ENCODE measurements at places on chromosomes 12 and 14.

DNA sequence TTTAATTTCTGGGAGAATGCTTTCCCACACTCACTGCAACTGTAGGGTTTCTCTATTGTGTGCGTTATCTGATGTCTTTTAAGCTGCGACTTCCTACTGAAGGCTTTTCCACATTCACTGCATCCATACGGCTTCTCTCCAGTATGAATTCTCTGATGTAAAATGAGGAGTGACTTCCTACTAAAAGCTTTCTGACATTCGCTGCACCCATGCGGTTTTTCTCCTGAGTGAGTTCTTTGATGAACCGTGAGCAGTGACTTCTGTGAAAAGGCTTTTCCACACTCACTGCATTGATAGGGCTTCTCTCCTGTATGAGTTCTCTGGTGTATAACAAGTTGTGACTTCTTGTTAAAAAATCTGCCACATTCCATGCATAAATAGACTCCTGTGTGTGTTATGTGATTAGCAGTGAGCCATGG lies 29.7 kb downstream of the ZNF605 start:
- DNase-seq: no peak

DNA sequence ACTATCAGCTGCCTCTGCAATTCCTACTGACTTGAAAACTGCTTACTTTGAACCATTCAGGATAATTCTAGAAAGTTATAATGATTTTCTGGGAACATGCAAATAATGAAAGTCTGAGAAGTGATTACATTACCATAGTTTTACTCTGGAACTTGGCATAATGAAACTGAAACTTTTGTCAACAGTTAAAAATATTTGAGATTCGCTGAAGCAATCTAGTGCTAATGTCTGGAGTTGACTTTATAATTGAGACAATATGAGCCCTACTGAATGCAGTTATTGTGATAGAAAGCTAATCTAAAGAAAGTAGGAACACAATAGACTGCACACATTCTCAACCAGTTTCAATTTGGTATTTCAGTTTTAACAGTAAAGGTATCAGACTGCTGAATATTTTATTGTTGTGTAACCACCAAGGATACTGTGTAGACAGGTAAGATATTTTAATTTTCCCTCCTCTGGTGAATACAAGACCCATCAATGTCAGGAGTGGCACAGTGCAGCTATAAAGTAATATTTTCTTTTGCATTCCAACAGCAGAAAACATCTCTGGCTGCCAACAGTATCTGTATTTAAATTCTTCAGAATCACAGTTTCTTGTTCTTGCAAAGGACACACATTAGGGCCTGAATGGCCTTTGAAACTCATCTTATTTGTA lies 483.5 kb downstream of the ATP23 start:
- no peak for DNase-seq

DNA sequence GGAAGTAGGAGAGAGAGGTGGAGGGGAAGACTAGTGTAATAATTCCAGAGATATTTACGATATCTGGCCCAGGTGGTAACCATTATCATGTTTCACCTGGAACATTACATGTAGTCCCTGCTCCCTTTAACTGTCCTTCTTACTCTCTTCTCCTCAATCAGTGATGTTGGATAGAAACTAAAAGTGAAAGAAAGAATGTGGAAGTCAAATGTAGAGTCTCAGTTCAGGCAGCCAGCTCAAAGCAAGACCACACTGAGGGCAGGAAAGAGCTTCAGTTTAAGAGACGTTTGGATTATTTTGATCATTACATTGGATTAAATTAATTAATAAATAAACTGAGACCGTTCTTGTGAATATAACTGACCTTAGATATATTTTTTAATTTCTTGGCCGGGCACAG lies 594.4 kb downstream of the FLRT2 start:
- DNase-seq: no peak

DNA sequence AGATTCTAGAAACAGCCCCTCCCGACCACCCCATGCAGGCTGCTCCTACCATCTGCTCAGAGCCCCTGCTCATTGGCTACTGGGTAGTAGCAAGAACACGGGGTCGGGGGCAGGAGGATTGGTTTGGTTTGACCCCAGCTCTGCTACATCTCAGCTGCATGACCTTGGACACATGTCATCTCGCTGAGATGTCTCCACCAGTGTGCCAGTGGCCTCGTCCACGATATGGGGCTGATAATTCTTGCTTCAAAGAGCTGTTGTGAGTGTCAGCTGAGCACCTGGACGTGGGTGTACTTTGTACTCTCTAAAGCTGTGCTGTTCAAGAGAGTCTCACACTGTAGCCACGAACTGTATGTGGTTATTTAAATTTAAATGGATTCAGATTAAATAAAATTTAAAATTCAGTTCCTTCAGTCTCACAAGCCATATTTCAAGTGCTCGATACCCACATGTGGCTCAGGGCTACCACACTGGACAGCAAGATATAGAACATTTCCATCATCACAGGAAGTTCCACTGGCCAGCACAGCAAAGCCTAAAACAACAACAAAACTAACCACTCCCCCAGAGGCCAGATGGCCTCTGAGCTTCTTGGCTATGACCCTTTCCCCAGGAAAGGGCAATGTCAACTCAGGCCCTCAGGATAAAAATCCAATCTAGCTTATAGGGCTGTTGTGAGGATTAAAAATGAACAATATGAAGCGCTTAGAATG lies 18.6 kb downstream of the LTBP2 start:
- DNase-seq: no peak

DNA sequence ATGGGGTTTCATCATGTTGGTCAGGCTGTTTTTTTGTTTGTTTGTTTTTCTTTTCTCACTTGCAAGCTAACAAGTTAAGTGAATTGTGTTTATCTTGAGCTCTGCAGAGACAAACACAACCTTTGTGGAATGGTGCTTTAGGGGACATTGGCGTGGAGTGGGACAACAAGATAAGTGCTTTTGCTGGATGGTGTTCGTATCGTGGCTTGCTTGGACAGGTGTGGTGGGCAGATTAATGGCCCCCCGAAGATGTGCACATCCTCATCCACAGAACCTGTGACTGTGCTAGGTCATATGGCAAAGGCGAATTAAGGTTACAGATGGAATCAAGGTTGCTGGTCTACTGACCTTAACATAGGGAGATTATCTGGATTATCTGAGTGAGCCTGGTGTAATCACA lies 7.0 kb downstream of the MLXIP start:
- DNase-seq: no peak

GRCh38 chr12:126512916-126513913 lies 1448.0 kb downstream of the AACS start:
- no peak for DNase-seq

DNA sequence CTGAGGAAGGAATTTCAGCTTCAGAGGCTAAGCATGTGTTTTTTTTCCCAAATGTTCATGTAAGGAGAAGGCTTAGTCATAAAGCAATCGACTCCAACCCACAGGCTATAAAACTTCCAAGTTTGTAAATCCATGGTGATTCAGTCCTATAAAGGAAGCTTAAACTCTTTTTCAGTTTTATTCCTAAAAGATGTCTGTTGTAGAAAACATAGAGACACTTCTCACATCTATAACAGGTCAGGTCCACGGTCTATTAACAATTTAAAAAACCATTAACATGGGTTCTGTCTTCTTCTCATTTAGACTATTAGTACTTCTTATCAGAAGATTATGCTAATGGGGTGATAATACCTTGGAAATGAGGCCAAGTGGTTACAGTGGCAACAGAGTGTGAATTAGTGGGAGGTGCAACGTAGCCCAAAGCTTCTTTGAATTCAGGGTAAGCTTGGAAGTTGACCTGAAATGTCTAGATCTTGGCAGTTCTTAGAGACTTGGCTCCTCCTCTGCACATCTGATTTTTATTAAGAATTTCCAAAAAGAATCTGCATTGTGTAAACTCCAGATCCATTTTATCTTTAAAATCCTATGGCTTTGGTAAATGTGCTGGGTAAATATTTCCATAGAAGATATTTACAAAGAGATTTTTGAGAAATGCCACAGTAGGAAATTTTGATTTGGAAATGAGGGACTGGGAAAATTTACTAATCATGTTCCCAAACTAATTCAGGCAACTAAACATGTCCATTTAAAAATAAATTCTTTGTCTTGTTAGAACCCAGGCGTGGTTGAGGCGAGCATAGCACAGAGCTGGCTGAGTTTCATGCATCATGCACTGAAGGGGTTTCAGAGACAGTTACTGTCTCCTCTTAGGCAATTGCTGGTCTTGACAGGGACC lies 86.4 kb downstream of the EML1 start:
- no peak for DNase-seq

DNA sequence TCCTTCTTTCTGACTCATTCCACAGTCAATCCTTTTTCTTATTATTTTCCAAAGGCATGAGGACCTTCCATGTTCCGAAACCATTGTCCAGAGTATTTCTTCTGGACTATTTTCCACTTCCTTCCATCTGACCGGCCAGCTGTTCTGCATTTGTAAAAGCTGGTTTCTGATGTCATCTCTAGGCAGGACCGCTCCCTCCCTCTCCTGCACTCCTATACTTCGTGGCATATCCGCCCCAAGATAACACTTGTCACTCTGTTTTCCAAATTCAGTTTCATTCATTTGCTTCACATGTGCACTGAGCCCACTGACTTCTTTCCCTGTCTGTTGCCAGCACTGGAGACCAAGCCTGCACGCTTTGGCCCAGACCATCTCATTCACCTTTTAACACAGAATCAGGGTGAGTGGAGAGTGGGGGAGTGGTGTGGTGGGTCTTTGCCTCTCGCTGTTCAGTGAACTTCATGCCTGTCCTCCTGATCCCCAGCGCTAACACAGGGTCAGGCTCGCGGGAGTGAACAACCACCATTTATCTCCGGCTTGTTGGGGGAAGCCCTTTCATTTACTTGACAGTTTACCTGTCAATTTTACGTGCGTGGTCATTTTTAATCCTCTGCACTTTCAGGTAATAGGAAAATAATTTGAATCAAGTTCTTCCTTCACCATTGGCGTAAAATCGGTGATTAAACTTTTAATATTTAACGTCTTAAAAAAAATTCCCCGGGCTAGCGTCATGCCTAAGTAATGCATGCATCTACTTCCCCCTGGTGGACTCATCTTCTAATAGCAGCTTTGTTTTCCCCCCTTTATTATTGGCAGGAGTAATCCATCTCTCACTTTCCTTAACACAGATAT lies 52.5 kb downstream of the C12orf75 start:
- DNase-seq: peak; percentile 52

DNA sequence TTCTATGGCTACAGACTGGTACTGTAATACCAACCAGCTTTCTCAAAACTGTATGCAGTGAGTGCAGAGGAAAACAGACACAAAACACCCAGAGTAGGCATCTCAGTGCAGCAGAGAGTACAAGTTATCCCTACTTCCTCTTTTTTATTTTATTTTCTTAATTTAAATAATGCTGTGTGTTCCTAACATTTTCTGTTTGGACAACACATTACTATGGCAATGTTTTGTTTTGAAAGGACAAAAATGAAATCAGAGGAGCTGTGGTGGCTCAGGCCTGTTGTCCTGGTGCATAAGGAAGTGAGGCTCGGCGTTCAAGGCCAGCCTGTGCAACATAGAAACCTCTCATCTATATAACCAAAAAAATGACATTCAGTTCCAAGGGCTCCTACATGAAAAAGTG lies 33.7 kb upstream of the SELPLG start:
- no peak for DNase-seq

GRCh38 chr14:95679148-95679815 lies 6.9 kb upstream of the TCL1B start:
- DNase-seq: no peak

- DNase-seq: no peak
Measured at GRCh38 chr12:54431911-54432814, 13.1 kb upstream of the ITGA5 start.

- no peak for DNase-seq
Measured at GRCh38 chr12:29794862-29795261, 11.1 kb upstream of the TMTC1 start.

- DNase-seq: no peak
Measured at GRCh38 chr12:117234441-117234840, 44.2 kb upstream of the FBXO21 start.

- DNase-seq: peak; percentile 92
Measured at GRCh38 chr12:113097716-113098440, 37.7 kb downstream of the RASAL1 start.

DNA sequence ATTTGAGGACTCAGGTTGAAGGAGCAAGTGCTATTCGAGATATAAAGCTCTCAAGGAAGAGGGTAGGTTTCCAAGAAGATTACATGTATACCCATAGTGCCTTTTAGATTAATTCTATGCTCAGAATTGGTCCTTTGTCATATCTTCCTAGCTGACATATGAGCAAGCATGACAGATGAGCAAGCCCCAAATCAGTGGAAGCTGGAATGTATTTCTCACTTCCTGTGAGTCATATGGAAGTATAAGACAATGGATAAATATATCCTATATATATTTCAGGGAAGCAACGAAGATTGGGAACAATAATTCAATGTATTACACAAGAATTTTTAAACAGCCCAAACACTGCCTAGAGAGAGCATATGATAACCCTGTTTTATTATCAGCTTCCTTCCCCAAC lies 674.1 kb upstream of the ATXN7L3B start:
- DNase-seq: no peak

DNA sequence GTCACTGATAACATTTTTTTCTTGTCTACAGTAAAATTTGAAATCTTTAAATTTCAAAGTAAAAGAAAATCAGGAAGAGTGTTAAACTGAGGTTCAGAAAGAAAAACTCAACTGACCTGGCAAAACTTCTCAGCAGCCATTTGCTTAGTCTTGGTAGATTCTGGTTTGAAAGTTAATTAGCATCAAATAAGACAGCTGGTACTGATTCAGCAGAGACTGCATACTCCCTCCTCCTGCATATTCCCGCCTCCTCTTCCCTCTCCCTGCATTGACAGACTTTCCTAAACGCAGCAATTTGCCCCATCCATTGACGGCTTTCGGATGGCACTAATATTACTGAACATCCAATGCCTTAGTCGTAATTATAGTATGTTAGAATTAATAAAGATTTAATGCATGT lies 520.8 kb downstream of the FLRT2 start:
- DNase-seq: no peak

GRCh38 chr12:59643550-59643949 lies 47.7 kb downstream of the SLC16A7 start:
- no peak for DNase-seq

- peak; percentile 83 for DNase-seq
Measured at GRCh38 chr12:14408208-14408607, 42.7 kb downstream of the ATF7IP start.

- DNase-seq: no peak
Measured at GRCh38 chr14:69651664-69652063, 40.3 kb downstream of the SUSD6 start.

DNA sequence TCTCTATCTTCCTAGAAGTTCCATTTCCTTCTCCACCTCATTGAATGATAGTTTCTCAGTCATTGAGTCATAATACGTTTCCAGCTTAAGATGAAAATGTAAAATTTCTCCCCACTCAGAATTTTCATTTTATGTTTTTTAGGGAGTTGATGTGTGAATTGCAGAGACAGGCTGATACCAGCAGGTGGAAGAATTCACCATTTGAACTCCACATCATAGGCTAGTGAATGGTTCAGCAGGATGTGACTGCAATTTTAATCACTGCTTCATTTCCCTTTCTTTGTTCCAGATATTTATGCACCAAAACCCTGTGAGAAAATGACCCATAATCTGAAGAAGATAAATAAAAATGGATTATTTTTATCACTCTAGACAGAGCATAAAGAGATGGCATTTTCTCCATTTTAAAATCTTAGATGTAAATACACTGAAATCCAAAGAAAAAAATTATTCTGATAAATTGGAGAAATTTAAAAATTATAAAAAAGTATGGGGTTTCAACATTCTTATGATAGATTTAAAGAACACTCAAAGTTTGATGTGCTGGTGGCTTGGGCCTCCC lies 10.6 kb upstream of the PYGL start:
- peak; percentile 76 for DNase-seq

All from cerebellar cortex (tissue), 1 donor.